Stimulated activated CD8-positive, alpha-beta memory T cell treated with anti-CD3 and anti-CD28 coated beads, Interleukin-7, amount 100 ng/mL, for 1 hour (primary cell): ENCODE measurements at places on chromosomes 5 and 9.

DNA sequence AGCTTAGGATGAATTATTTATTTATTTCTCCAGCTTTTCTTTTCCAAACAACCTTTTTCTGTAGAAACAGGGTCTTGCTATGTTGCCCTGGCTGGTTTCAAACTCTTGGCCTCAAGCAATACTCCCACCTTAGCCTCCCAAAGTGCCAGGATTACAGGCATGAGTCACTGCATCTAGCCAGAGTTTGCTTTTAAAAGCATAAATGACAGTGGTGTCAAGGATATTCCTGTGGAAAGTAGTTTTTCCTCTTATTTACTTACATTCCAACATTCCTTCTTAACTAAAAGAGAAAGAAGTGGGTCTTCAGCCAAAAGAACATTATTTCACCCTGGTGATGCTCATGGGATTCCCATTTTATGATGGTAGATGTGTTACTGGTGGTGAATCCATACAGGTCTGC is 62.4 kb downstream of the GRIA1 start:
- no peak for DNase-seq

- DNase-seq: no peak
Observed at GRCh38 chr9:22278426-22278825, 168.2 kb upstream of the DMRTA1 start.

- DNase-seq: peak; percentile 48
Observed at GRCh38 chr9:105881654-105882349, 187.5 kb downstream of the TMEM38B start.

- DNase-seq: no peak
Observed at GRCh38 chr5:8192840-8193239, 323.9 kb downstream of the MTRR start.

- no peak for DNase-seq
Observed at GRCh38 chr5:63125392-63125791, 546.8 kb downstream of the LRRC70 start.

GRCh38 chr5:19927919-19928318 is 60.1 kb downstream of the CDH18 start:
- DNase-seq: no peak

GRCh38 chr9:128249908-128250838 is 25.6 kb downstream of the GOLGA2 start:
- DNase-seq: peak; percentile 97

DNA sequence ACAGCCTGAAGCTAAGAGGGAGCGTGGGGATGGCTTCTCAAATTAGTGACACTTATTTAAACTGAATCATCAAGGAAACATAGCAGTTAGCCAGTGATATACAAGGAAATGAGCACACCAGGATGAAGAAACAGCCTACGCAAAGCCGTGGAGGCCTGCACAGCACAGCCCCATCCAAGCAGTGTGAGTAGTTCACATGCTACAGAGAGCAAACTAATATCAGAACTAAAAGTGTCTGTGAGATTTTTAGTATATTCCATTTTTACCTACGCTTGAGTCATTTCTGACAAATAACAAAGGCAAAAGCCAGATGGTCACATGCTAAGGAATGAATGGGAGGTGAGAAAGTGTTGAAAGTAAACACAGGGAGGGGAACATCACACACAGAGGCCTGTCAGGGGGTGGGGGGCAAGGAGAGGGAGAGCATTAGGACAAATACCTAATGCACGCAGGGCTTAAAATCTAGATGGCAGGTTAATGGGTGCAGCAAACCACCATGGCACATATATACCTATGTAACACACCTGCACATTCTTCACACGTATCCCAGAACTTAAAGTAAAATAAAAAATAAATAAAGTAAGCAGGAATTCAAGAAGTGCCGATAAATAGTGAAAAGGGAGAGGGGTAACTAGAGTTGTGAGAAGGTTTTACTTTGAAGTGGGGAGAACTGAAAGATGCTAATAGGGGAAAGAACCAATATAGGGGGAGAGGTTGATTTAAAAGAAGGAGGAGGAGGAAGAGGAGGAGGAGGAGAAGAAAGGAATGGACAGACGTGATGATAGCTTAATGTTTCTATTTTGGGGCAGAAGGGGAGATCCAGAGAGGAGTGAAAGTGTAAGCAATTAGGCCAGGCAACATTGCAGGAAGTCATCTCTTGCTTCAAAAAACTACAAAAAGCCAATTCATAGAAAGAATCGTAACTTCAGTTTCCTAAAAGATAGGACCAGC is 100.9 kb upstream of the PTGER4 start:
- no peak for DNase-seq

DNA sequence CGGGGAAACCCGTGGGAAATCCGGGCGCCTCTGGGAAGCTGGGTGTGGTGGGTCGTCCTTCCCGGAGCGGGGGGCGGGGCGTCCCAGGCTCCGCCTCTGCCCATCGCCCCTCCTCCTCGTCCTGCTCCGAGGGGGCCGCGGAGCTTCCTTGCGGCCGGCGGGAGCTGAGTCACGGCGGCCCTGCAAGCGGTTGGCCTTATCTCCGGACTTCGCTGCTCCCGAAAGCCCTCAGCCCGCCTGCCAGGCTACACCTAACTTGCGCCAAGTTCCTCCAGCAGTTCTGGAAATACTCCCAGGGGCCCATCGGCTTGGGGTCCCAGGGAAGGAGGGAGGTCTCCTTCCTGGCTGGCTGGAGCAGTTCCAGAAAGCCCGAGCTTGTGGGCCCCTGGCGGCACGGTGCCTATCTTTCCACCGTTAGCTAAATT is 54.1 kb upstream of the CDKN2AIPNL start:
- DNase-seq: peak; percentile 13

DNA sequence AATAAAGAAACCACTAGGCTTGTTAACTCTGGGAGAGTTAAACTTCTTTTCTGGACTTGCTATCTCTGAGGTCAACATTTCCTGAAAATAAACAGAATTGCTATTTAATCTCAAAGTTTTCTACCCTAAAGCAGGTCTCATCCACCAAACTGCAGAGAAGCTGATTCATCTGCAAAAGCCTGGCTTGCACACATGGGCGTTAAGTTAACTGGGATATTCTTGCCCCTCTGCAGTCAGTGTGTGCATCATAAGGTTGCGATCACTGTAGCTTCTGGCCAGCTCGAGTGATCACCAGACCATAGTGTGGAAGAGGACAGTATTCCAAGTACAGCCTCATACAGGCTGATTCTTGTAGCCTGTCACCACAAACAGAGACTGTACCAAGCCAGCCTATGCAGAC is 99.2 kb downstream of the SPOCK1 start:
- DNase-seq: no peak

DNA sequence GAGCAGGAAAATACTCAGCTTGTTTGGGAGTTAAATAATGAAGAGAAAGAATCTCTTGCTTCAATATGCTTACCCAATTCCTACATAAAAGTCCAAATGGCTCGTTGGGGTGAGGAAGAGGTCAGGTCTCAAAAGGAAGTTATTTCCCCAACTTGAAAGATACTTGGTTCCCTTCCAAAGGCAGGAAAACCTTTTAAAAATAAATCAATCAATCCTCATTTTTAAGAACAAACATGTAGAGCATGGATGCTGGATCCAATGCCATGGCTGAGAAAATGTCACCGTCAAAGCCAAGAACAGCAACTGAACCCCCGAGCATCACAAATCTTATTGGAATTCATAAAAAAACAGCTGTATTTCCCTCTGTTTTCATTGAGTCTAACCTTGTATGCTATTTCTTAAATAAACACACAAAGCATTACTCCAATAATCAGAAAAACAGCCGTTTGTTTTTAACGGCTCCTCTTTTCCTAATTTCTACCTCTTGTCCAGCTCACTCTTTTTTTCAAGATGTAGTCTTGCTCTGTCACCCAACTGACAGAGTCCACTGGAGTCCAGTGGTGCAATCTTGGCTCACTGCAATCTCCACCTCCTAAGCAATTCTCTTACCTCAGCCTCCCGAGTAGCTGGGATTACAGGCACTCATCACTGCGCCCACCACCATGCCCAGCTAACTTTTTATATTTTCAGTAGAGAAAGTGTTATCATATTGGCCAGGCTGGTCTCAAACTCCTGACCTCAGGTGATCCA is 140.7 kb downstream of the GNA14 start:
- DNase-seq: no peak

DNA sequence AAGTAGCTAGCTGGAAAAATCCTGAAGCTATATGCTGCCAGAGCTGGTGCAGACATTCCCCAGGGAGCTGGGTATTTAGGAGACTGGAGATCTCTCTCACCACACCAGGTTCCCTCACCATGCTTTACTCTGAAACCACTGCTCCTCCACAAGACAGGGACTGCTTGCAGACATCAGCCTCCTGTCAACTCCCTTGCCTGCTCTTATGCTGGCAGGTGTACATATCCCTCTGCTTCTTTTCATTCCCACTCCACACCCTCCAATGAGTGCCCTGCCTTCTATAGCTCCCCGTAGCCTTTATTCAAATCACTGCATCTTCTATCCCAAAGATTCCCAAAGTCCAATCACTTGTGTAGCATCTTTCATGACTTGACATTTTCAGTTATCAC is 380.7 kb downstream of the NFIB start:
- DNase-seq: no peak

GRCh38 chr5:74762599-74762998 is 4.3 kb downstream of the GFM2 start:
- DNase-seq: no peak

GRCh38 chr9:106104887-106105286 is 410.5 kb downstream of the TMEM38B start:
- DNase-seq: no peak

GRCh38 chr5:36028816-36029465 is 37.7 kb downstream of the UGT3A2 start:
- no peak for DNase-seq

DNA sequence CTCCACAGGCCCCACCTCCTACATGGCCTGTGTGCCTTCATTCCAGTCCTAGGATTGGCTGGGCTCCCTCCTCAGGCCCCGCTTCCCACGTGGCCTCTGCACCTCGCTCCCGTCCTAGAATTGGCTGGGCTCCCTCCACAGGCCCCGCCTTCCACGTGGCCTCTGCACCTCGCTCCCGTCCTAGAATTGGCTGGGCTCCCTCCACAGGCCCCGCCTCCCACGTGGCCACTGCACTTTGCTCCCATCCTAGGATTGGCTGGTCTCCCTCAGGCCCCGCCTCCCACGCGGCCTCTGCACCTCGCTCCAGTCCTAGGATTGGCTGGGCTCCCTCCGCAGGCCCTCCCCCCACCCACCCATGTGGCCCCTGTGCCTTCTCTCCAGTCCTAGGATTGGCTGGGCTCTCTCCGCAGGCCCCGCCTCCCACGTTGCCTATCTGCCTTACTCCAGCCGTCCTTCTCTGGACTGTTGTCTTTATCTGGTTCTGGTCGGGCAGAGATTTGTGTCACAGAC is 45.3 kb upstream of the CACNA1B start:
- DNase-seq: no peak

DNA sequence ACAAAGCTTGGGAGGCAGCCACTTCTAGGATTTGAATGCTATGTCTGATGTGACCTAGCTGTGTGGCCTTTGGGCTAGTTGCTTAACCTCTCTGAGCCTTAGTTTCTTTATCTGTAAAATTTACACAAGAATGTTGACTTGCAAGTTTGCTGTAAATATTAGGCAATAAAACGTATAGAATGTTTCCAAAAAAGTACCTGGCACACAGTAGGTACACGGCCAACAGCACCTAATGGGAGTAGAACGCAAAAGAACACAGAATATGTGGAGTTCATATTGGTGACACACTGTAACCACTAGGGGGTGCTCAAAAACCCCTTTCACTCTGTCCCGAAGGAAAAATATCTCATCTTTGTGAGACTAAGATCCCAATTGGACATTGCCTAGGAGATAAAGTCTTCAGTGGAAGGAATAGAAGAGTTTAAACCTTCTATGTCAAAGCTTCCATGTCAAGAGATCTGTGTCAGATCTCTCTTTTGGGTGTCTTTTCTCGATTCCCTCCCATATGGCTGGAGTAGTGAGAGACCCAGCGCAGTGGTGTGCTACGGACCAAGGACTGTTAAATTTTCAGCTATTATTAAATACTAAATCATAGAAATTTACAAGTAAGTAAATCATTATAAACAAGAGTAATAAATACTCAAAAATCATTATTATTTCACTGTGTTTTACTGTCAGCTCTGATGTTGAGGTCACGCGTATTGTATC is 145.4 kb upstream of the RAD23B start:
- DNase-seq: no peak

DNA sequence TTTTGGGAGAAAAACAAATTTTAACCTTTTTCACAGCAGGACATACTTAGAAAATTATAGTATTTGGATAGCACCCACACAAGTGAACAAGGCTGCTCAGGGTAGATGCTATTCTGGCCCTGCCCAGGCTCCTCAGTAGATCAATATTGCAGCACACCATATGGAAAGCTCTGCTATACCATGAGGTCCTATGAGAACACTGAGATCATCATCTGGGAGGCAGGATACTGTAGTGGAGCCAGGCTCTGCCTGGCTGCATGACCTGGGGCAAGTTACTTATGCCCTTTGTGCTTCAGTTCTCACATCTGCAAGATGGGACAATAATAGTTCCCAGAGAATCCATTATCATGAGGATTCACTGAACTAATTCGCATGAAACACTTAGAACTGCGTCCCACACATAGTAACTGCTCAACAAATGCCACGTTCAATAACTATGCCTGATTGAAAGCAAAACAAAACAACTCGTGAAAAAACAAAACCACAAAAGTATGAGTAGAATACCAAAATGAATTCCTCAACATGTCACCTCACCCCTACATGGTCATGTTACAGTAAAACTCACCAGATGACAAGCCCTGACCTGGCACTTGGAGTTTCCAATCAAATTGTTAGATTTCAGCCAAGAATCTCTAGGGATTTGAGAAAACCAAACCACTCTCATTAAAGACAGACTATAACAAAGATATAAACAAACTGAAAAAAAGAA is 31.9 kb downstream of the ARSB start:
- DNase-seq: no peak

- no peak for DNase-seq
Observed at GRCh38 chr5:62354028-62354874, 48.2 kb downstream of the KIF2A start.

DNA sequence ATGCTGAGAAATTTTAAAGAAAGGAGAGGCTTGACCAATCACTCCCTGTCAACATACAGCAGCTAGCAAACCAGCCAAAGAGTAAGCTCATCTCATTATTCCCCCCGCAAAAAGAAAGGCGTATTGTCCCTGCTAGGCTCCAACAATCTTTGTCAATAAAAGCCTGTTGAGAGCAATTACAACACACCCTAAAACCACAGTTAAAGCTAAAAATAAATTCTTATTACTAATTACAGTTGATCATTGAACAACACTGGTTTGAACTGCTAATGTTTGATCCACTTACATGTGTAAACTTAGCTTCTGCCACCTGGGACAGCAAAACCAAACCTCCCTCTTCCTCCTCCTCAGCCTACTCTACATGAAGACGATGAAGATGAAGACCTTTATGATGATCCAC is 151.2 kb downstream of the TSSK1B start:
- DNase-seq: no peak

GRCh38 chr5:24059006-24059405 is 551.6 kb downstream of the PRDM9 start:
- DNase-seq: no peak
